SW 1271 (cell line): ENCODE measurements at places on chromosomes 3 and 15.
A peak's percentile ranks its signal among the peaks of the same experiment; 100 is the strongest.

DNA sequence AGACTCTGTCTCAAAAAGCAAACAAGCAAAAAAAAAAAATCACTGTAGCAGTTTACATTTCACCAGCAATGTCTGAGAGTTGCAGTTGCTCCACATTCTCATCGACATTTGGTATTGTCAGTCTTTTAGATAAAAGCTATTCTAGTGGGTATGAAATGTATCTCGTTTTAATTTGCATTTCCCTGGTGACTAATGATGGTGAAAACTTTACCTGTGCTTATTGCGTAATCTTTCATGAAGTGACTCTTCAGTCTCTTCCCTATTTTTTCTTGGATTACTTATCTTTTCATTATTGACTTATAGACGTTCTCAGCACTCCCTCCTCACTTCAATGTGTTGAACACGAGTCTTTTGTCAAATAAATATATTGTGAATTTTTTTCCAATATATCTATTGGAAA lies 37.2 kb upstream of the CLSTN2 start:
- no peak for DNase-seq

- peak; percentile 95 for DNase-seq
Measured at GRCh38 chr15:75625542-75626347, at the start of gene SNUPN. SNUPN (minus strand) TSS chr15:75625725; CDS start chr15:75621051, 4,674 bp downstream.

GRCh38 chr3:123634149-123635051 lies 49.5 kb upstream of the HACD2 start:
- no peak for DNase-seq

DNA sequence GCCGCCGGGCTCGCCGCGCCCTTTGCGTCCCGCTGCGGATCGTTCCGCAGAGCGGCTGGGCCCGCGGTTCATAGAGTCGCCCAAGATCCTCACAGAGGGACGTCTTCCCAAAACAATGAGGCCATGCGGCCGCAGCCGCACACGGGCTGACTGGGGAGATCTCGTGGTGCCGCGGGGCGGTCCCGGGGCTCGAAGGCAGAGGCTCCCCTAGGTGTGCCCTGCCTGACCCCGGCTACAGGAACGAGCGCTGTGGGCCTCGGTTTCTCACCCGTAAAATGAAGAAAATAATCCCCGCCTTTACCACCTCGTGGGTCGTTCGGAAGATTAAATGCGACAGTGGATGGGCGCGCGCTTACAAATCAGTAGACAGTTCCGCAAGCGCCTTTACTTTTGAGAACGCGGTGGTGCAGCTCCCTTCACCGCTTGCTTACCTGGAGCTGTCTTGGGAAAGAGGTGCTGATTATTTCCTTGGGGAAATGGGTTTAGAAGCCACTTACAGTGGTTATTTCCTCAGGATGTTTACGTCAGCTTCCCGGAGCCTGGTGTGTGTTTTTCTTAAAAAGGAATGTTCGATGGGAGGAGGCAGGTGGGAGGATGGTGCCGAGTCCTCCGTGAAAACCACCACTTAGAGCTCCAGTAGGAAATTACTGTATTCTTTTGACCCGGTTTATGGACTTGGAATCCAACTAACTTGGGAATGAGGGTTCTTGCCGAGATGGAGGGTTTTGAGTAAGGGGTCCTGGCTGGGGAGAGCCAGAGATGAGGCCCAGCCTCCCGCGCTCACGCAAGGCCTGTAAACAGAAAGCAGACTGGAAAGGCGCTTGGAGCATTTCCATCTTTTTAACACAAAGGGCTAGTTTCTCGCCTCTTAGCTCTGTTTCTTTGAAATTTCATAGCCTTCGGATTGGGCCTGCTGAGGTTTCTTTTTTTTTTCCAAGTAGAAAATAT lies 1.9 kb upstream of the MEX3B start:
- no peak for DNase-seq

DNA sequence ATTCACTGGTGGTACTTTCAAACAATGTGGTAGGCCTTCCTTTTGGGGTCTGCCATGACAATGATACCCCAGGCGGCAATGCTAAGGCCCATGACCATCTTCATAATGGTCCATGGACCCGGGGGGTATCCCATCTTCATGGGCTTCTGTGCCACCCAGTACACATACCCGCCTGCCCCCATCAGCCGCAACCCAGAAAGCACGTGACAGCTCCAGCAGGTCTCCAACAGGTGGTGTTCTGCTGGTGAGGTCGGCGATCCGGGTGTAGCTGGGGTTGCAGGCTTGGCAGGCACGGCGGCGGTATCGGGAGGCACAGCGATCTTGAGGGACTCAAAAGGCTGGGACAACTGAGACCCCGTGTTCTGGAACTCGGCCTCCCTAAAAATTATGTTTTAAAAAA lies 214.5 kb downstream of the SNRPN start:
- no peak for DNase-seq

GRCh38 chr15:65051266-65051665 lies 6.1 kb downstream of the SLC51B start:
- DNase-seq: no peak

DNA sequence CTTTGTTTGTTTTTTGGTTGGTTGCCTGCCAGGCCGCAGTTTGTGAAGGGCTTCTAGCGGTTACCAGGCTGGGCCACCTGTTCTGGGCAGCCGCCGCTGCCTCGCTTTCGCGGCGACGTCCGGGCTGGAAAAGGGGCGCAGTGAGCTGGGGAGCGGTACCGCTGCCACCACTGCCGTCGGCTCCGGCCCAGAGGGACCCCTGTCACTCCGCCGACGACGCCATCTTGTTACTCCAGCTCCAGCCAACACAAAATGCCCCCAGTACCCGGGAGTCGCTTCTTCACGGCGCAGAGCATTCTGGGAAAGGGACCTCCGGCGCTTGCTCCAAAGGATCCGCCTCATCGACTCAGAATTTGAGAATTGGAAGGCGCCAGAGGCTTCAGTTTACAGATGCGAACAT lies 238.8 kb downstream of the CDIN1 start:
- no peak for DNase-seq

DNA sequence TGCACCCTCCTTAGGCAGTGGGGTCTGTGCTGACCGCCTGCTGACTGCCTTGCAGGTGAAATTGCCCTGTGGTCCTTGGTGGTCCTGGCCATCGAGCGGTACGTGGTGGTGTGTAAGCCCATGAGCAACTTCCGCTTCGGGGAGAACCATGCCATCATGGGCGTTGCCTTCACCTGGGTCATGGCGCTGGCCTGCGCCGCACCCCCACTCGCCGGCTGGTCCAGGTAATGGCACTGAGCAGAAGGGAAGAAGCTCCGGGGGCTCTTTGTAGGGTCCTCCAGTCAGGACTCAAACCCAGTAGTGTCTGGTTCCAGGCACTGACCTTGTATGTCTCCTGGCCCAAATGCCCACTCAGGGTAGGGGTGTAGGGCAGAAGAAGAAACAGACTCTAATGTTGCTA lies 2.4 kb downstream of the RHO start:
- no peak for DNase-seq

GRCh38 chr3:111610612-111611054 lies 15.5 kb upstream of the ZBED2 start:
- DNase-seq: no peak

GRCh38 chr3:43181202-43181821 lies 75.4 kb upstream of the POMGNT2 start:
- DNase-seq: no peak

GRCh38 chr15:59307165-59307537 lies 65.5 kb downstream of the MYO1E start:
- no peak for DNase-seq

GRCh38 chr15:42549032-42549491 lies 424 bp downstream of the HAUS2 start:
- peak; percentile 47 for DNase-seq

DNA sequence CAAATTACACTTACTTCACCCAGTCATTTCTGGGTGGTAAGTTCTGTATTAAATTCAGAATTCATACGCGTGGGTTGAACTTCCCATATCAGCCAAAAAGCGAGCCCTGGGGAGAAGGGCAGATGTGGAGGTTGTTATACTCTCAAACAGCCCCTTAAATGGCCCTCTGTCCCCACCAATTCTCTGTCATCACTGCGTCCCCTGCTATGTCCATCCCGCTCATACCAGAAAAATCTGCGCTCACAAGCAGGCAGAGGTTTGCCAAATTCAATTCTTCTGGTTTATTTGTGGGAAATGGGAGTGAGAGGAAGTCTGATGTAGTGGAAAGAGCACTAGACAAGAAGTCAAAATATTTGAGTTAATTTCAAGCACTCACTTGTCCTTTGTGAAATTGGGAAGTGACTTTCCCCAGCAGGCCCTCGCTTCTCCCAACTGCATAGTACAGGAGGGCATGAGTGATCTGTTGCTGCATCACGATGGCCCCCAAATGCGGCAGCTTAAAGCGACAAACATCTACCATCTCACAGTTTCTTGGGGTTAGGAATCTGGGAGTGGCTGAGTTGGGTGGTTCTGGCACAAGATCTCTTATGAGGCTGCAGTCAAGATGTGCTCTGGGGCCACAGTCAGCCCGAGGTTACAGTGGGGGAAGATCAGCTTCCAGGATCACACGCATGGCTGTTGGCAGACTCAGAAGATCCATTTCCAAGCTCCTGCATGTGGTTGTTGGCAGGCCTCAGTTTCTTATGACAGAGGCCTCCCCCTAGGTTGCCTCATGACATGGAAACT lies 67.7 kb downstream of the CPN2 start:
- no peak for DNase-seq

- no peak for DNase-seq
Measured at GRCh38 chr3:73868688-73869315, 244.1 kb upstream of the PDZRN3 start.

DNA sequence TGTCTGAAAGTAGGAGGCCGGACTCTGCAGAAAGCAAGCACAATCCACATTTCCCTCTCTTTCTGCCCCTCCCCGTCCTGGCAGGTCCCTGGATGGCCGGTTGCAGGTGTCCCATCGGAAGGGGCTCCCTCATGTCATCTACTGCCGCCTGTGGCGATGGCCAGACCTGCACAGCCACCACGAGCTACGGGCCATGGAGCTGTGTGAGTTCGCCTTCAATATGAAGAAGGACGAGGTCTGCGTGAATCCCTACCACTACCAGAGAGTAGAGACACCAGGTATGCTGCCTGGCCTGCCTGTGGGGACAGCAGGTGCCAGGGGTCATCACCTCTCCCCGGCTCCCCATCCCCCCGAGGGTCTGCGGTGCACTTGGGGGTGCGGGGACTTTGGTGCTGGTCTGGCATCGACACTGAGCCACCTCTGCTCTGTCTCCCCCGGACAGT lies 89.6 kb downstream of the AAGAB start:
- DNase-seq: no peak

DNA sequence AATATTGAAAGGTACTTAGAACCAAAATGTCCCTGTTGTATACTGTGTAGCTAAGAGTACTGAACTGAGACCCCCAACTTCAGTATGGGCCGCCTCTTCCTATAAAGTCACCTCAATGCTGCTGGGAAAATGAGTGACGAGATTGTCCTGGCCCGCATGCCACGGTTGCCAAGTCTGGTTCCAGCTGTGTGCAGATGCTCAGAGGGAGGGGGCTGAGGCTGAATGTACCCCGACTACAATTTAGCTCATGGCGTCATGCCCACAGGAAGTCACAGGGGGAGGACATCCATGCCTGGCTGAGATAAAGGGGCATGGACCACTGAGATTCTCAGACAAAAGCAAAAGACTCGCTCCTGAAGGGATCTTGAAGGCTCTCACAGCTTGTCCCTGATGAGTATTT lies 271.1 kb downstream of the NTRK3 start:
- no peak for DNase-seq

GRCh38 chr3:97647441-97647982 lies 117.0 kb upstream of the ARL6 start:
- no peak for DNase-seq

DNA sequence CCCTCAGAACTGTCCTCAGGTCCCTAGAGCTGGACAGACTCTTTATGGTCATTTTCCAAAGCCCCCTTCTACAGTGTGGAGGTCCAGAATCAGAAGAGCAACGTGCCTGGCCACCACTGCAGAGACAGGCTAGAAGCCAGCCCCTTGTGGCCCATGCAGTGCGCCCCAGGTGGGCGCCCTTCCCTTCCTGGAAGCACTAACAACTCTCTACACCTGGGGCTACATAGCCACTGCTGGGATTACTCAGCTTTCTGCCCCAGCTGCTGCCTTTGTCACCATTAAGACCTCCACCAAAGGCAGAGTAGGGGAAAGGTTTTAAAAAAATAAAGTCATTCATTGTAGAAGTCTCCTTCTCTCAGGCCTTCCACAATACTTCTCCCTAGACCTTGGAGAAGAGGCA lies 2.3 kb downstream of the RASGRP1 start:
- DNase-seq: no peak

DNA sequence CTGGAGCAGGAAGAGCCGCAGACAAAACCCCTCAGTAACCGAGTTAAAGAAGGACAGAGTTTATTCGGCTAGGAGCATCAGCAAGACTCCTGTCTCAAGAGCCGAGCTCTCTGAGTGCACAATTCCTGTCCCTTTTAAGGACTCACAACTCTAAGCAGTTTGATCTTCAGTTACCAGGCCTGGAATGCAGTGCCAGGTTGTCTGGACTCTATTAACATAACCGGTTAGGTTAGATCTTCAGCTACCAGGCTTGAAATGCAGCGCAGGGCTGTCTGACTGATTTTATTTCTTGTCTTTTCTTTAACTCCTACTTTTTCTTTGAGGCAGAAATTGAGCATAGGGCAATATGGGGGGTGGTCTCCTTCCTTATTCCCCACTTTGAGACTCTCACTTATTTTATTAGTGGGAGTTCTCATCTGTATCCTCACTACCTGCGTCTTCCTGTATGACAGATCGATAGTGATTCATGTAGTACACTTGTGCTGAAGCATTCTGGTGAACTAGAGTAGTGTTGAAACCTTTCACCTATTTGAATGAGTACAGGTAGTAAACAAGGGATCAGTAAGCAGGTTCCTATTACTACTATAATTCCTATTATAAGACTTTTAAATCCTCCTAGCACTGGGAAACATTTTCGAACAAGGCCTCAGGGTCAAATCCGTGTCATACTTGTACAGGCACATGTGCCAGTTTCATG lies 325.0 kb downstream of the CGGBP1 start:
- DNase-seq: no peak

DNA sequence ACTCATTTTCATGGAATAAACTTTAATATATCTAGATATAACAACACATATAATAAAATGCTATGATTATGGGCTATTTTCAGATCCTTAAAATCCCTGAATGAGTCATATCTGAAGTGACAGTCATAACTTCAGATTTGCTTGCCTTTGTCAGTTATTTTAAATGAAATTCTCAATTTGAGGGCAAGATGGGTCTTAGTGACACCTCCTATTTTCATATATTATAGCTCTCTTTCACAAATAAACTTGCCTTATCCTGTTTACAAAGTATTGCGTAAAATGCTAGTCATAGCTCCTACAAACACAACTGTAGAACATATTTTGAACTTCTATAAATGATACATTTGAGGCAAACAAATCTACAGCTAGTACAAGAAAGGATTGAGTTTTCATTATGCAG lies 6.2 kb upstream of the THRB start:
- no peak for DNase-seq

GRCh38 chr3:32586356-32586755 lies 15.7 kb upstream of the DYNC1LI1 start:
- DNase-seq: no peak

DNA sequence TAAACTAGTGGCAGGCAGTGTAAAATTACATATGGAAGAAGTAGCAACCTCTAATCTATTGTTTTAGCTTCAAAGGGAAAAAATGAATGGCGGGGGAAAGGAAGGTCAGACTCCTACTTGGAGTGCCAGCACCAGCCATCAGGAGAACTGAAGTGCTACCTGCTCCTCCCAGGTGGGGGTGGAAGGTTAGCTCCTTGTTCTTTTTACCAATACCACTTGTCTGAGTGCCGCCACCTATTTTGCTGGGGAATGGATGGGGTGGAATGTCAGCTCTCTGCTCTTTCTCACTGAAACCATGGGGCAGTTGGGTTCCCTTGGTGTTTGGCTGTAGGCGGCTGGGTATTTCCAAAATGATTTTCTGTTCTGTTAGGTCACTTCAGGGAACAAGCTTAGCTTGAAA lies 428.7 kb upstream of the EPHA3 start:
- DNase-seq: no peak

- DNase-seq: peak; percentile 80
Measured at GRCh38 chr3:127768346-127769008, 53.8 kb downstream of the MGLL start.
